ENCODE measurements at places on chromosomes 16 and 17.

DNA sequence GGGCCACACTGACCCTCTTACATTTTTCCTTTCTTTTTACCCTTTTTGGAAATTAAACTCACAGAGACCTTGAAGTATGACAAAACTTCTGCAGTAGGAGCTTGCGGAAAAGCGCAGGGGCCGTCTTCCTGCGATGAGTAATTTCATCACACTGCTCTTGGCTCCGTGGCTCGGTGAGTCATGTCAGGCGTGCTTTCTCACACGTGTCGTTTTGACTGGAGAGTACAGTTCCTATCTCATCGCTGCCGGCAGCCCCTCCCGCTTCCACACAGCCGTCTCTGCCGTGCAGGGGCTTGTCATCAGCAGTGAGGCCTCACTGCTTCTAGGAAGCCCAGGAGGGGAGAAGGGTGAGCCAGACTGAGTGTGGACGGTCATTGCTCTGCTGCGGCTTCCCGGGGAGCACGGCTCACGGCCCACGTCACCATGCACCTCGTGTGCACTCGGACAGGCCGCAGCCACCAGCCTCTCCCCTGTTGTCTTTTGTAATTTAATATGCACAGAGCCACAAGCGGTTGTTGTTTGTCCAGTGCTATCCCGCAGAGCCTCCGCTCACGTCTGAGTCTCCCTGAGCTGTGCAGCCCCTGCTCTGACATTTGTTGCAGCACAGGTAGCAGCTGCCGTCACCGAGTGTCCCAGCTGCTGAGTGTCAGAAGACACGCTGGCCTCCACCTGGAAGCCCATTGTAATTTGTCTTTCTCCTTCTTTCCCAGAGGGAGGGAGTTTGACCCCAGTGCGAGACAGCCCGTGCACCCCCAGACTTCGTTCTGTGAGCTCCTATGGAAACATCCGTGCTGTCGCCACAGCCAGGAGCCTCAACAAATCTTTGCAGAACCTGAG, 99.4 kb upstream of the CHMP6 start:
- peak; percentile 97 for DNase-seq

DNA sequence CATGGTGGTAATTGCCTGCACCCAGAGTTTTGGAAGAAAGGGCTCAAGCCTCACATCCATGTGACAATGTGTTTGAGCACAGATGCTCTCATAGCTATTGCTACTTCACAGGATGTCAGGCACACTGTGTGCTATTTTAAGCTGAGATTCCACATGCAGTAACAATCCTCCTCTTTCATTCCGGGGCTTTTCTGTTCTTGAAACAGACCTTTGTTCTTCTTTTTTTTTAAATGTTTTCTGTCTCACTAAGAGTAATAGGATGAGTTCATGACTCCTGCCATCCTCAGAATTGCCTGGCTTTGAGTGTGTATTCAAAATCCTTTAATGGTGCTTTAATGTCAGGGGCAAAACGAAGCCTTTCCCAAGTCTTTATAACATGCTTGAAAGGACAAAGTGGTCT, 198.9 kb downstream of the ABCC12 start:
- DNase-seq = no peak

- no peak for DNase-seq
Observed at GRCh38 chr16:73199214-73199613, 151.3 kb upstream of the ZFHX3 start.

DNA sequence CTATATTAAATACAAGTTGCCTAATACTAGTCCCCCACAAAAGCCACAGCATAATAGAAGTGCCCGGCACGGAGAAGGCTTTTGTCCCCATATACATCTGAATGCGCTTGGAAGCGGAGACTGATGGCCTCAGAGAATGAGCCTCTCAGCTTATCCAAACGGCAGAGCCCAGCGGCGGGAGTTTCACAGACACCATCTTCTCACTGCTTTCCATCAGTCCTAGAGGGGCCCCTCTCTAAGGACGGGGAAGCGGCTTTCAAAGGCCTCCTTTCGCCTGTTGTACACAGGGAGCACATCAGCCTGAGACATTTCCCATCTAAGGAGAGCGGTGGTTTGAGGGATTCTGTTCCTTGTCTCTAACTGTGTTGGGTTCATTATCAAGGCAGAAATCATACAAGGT, 16.9 kb downstream of the NXN start:
- no peak for DNase-seq

DNA sequence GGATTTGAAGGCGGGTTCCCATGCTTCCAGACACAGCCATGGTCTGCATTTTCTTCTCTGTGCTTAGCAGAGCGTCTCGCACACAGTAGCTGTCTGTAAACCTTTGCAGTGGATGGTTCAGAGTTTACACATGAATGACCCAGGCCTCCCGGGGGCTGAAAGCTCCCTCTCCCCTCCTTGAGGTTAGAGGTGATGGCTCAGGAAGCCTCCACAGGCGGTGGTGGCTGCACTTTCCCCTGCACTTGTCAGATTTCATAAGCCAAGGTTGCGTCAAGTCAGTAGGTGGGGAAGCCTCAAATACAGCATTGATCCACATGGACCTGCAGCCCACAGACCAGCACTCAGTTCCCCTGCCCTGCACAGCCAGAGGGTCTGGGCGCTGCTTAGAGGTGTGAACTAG, 211.9 kb downstream of the KATNIP start:
- DNase-seq = no peak

Measured in HTR-8/SVneo (cell line).